ENCODE measurements at places on chromosomes 4 and X.
A peak's percentile ranks its signal among the peaks of the same experiment; 100 is the strongest.

DNA sequence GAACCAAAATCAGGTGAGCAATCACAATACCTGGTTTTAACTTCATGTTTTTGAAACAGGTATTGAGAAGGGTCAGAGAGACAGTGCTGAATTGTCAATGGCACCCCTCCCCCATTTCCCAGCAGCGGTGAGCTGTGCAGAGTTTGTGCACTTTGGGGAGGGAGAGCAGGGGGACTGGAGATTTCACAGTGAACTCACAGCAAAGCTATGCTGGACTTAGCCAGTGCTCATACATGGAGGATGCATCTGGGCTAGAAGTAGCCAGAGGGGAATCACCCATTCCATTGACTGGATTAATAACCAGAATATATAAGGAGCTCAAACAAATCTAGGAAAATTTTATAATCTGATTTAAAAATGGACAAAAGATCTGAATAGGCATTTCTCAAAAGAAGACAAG lies 612.6 kb downstream of the STPG2 start:
- DNase-seq = no peak

- peak; percentile 79 for DNase-seq
Observed at GRCh38 chrX:154458116-154458953, at the start of gene PLXNA3. Gene PLXNA3, plus strand, starts transcription at chrX:154458281. Its CDS starts 1,903 bp downstream, at chrX:154460184.

DNA sequence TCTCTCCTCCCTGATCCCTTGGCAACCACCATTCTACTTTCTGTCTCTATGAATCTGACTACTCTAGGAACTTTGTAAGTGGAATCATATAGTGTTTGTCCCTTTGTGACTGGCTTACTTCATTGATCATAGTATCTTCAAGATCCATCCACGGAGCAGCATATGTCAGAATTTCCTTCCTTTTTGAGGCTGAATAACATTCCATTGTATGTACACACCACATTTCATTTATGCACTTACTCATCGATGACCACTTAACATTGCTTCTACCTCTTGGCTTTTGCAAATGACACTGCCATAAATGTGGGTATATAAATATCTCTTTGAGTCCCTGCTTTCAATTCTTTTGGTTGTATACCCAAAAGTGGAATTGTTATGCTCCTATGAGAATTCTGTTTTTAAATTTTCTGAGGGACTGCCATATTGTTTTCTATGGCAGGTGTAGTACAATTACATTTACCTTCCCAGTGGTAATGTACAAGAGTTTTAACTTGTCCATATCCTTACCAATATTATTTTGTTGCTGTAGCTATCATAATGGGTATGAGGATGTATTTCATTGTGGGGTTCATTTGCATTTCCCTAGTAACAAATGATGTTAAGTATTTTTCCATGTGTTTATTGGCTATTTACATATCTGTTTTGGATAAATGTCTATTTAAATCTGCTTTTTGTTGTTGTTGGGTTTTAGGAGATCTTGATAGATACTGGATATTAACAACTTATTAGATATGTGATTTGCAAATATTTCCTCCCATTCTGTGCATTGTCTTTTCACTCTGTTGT lies 466.1 kb downstream of the C4orf33 start:
- no peak for DNase-seq

- no peak for DNase-seq
Observed at GRCh38 chr4:87390551-87390890, 467 bp downstream of the HSD17B11 start.

- DNase-seq = no peak
Observed at GRCh38 chr4:101230801-101231426, 116.4 kb downstream of the PPP3CA start.

DNA sequence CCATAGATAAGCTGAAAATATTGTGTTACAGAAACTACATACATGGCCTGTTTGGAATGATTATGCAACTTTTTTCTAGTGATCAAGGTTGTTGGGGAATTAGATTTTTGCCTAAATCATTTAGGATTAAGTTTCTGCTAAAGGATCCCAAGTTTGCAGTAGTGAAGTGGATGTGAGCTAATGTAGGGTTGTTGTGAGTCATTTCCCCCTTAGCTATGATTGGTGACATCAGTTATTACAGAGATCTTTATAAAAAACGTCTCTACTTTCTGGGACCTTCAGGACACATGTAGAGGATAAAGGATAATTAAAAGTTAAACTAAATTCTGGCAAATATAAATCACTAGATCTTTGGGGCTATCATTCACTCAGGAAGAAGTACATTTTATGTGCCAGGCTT lies 133.3 kb downstream of the GATB start:
- DNase-seq = no peak

DNA sequence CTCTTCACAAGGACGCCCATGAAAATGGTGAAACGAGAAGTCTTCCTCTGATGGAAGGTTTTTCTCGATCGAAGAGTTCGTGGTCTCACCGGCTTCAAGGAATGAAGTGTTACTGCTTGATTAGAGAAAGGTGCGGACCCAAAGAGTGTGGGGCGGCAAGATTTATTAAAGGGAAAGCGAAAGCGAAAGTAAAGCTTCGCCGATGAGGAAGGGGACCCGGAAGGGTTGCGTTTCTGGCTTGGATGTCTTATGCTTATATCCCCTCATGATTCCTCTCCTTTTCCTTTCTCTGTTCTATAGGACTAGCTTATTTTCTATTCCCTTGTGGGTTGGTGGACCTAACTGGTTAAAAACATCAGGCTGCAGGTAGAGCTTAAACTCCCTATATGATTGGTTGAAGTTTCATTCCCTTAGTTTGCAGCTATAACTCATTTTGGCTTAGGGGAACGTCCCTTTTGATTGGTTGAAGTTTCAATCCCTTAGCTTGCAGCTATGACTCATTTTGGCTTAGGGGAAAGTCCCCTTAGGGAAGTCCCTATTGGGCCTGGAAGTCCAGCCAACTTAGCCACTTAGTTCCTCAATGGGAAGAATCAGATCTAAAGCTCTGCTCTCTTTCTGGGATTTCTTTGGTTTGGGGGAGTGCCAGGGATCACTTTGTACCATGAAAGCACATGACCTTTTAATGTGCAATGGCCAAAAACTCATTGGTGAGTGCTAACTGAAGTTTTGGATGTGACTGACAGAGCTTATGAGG lies 1025.0 kb upstream of the PCDH10 start:
- DNase-seq = no peak

GRCh38 chrX:72394518-72395170 lies 88.9 kb upstream of the CITED1 start:
- no peak for DNase-seq

GRCh38 chr4:148211533-148211932 lies 230.7 kb downstream of the NR3C2 start:
- no peak for DNase-seq

DNA sequence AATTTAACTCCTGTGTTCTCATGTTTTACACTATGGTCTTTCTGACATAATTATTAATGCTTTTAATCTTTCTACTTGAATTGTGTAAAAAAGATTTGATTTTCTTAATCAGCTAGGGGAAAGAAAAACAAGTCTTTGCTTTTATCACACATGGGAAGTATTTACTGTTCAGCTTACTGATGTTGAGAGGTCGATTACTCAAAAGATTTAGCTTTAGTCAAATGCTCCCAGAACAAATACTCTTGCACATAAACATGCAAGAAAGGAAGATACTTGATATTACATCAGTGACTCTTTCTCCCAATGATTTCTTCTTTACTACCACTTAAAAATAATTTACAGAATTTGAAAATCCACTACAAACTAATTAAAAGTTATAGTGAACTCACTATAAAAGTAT lies 198.3 kb upstream of the FAT4 start:
- no peak for DNase-seq

- DNase-seq = no peak
Observed at GRCh38 chrX:34146906-34147305, 14.8 kb upstream of the FAM47A start.
